Renal cortex interstitium (tissue), 15 donors: ENCODE measurements at places on chromosomes 13 and 19.

GRCh38 chr13:61777271-61777670 lies 361.6 kb upstream of the PCDH20 start:
- no peak for DNase-seq

- DNase-seq = no peak
These were observed 1.6 kb downstream of the DIAPH3 start for GRCh38 chr13:60162096-60162495.

- no peak for DNase-seq
These were observed 89.5 kb downstream of the ZNF100 start for GRCh38 chr19:21677696-21678418.

DNA sequence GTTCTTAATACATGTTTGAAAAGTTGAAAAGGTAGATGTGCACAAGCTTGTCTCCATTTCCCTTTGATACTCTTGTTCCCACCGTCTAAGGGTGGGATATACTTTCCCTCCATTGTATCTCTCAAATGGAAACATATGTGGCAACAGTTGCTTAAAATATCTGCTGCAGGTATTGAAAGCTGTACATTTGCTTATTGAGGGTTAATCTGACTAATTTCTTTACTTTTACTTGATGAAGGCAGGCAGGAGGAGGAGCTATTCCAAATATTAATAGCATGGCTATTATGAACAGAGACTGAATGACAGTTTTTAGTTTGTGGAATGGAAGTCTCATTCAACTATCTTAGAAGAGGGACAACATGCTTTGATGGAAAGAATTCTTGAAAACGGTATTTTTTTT lies 103.8 kb downstream of the SLC10A2 start:
- no peak for DNase-seq

DNA sequence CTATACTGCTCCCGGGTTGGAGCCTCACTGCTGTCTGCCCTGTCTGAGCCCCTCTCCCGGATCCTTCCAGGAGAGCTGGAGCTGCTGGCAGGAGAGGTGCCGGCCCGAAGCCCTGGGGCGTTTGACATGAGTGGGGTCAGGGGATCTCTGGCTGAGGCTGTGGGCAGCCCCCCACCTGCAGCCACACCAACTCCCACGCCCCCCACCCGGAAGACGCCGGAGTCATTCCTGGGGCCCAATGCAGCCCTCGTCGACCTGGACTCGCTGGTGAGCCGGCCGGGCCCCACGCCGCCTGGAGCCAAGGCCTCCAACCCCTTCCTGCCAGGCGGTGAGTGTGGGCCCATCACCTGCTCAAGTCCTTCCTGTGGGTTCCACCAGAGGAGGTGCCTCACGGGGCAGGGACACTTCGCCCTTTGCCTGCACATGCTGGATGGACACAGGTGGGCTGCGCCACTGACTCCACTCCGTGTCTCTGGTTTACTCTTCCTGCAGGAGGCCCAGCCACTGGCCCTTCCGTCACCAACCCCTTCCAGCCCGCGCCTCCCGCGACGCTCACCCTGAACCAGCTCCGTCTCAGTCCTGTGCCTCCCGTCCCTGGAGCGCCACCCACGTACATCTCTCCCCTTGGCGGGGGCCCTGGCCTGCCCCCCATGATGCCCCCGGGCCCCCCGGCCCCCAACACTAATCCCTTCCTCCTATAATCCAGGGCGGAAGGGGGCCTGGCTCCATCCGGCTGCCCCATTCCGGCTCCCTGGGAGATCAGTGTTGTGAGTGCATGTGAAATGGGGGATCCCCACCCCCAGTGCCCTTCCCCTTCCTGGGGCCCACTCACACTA lies 19.8 kb downstream of the EPN1 start:
- no peak for DNase-seq

DNA sequence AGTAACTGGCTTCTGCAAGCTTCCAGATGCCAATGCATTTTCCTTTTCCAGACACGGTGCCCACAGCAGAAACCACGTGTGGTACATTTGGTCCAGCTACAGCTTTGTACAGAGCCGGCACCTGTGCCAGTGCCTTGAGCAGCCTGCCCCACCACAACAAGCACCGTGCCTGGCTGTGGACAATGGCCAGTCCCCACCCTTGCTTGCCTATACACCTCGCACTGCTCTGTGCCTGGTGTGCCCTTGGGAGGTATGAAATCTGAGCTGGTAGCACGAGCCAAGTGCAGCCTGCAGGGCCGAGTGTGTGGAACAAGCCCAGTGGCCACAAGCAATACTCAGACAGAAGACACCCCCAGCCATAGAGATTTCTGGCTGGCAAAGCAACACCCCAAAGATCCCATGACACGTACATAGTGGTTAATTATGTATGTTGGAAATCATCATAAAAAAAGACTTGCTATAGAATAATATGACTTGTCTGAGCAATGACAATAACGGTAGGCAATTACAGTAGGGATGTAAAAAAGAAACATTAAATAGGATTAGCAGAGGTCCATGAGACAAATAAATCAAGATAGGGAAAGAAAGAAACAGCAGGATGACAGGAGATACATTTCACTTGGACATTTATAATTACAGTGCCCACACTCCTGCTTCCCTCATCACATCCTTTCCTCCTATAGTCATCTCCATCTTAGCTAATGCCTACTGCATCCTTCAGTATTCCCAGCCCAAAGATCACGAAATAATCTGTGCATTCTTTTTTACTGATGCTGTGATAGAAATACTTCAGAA lies 1399.5 kb downstream of the PCDH9 start:
- no peak for DNase-seq

- no peak for DNase-seq
These were observed 114.8 kb downstream of the COL4A2 start for GRCh38 chr13:110421696-110422385.

GRCh38 chr19:35240327-35240726 lies 8.5 kb upstream of the LSR start:
- no peak for DNase-seq

DNA sequence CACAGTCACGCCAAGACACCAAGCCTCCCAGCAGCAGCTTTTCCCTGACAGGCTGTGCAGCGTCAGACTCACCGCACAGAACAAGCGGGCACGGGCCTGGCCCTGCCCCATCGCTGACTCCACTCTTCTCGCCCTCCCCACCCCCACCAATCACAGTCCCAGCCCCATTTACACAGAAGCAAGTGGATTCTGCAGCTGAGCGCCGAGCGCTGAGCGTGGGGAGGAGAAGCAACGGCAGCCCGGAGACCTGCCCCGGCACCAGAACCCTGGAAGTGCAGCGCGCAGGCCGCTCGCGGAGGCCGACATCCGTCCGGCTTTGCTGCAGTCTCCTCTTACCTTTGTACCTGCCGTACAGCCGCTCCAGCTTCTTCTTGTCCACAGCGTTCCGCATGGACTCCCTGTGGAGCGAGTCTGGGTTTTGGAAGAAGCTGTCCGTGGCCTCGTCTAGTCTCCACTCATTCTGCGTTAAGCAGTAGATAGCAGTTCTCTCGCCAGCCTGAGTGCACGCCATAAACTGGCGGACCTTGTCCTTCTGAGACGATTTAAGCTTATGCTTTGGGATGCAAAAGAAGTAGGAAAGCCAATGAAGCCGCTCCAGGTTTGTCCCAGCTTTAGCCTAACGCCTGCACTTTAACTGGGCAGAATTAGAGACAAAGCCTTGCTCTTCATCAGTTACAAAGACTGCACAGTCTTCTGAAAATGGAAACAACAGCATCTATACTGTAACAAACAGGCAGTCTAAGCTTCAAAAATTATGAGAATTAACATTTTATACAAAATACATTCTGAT lies 6.8 kb downstream of the DCUN1D2 start:
- no peak for DNase-seq

- DNase-seq = no peak
These were observed 178.2 kb downstream of the B3GLCT start for GRCh38 chr13:31377946-31378345.

DNA sequence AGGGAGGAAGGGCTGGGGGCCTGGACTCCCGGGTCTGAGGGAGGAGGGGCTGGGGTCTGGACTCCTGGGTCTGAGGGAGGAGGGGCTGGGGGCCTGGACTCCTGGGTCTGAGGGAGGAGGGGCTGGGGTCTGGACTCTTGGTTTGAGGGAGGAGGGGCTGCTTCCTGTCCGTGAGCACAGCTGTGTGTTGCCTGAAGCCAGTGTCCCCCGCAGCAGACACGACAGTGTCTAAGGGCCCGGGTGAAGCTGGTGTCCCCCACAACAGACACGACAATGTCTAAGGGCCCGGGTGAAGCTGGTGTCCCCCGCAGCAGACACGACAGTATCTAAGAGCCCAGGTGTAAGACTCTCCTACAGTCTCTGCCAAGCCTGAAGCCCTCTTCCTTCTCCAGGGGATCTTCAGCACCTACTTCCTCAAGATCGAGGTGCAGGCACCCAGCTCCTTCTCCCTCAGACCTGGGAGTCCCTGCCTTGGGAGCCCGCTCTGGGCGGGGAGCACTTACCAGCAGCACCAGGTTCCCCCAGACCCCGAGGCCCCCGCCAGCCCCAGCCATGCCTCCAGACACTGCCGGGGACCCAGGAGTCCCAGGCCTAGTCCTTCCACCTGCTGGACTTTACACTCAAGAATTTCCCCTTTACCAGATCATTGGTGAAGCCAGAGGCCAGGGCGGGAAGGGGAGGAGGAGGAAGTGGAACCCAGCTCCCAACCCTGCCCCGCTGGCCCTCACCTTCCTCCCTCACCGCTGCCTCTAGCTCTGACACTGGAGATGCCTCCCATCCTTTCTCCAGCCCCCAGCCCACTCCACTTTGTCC lies at the start of gene PTPRH:
PTPRH (minus strand) TSS at position 622 of the 813 bp plus-strand sequence; CDS start at position 554, 68 bp downstream.
- no peak for DNase-seq

GRCh38 chr13:93361703-93362102 lies 135.1 kb downstream of the GPC6 start:
- no peak for DNase-seq

DNA sequence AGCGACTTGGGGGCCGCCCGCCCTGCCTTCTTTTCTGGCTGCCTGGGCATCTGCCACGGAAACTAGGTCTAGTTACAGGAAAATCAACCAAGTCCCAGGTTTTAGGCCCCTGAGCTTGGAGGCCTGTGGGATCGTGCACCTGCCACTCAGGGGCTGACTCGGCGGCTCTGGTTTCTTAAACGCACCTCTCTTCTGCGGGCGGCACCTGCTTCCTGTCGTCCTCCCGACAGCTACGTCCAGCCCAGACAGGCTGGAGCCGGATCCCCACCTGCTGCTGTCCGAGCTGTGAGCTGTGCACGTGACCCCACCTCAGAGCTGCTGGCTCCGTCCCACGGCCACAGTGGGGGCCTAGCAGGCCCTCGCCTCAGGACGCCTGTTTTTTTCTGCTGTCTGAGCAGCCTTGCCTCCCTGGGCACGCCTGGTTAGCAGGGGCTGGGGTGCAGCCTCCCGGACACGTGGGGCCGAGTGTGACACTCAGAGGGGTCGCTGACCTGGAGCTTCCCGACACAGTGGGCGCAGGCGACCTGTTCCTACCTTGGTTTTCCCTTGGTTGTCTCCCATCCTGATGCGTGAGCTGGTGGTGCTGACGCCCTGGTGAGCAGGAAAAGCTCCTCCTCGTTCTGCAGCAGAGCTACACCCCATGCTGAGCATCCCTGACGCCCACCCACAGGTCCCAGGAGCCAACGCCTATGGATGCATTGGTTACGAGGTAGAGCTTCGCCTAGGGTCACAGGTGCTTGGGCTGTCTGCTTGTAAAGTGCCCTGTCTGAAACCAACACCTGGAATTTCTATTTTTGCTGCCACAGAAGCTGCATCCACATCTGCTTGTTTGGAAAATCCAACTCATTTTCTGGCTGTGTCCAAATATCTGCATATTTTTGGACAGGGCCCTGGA lies 17.5 kb downstream of the TMEM255B start:
- no peak for DNase-seq

DNA sequence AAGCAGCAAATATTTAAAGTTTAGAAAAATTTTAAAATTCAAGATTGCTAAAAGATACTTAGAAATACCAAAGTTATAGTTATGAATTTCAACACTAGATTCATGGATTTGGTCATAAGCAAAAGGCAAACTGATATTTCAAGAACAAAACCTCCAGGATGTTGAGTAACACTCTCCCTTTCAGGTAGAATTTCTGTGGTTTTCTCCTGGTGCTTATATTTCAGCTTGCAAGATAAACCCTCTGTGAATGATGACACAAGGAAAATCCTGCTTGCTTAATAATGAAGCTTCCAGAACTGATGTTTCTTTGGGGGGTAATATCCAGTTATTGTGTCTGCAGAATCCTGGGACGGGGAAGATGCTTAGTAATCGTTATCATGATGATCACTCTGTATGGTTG lies 320.3 kb upstream of the EDNRB start:
- DNase-seq = no peak

- no peak for DNase-seq
These were observed 1490.0 kb upstream of the MIR17HG start for GRCh38 chr13:89857502-89857901.

DNA sequence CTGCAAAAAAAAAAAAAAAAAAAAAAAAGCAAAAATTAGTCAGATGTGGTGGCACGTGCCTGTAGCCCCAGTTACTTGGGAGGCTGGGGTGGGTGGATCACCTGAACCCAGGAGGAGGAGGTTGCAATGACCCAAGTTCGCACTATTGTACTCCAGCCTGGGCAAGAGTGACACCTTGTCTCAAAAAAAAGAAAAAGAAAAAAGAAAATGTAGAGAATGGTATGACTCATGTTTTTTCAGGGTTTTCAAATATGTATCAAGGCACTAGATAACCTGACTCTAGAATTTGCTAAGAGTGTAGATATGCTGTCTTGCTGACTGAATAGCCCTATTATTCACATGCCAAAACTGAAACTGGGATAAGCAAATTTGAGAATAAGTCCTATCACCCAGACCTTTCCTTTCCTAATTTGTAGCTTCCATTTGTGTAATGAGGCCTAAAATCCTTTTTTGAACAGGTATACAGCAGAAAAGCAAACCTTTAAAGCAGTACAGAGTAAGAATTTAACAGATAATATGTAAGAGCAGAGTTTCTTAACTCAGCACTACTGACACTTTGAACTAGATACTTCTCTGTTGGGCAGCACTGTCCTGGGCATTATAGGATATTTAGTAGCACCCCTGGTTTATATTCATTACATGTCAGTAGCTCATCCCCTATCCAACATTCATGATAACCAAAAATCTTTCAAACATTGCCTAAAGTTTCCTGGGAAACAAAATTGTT lies 108.6 kb downstream of the ELF1 start:
- no peak for DNase-seq

DNA sequence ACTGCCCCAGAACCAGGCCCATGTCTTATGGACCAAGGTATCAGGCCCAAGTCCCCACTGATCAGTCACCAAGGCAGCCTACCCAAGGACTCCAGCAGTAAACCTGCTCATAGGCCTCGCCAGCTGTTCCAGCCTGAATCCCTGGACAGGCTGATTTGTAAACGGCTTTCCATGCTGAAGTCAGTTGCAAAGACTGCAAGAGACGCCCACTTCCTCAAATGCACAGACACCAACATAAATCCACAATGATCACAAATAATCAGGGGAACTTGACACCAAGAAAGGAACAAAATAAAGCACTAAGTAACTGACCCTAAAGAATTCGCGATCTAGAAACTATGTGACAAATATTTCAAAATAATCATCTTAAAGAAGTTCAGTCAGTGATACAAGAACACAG lies 75.2 kb downstream of the RXFP2 start:
- DNase-seq = no peak

GRCh38 chr19:4149518-4150288 lies 3.7 kb upstream of the CREB3L3 start:
- no peak for DNase-seq

GRCh38 chr13:34214686-34215085 lies 396.7 kb downstream of the RFC3 start:
- no peak for DNase-seq
